GM23248 (cell line): ENCODE measurements at places on chromosomes 5 and 9. TPM values are rescaled to one million over a fixed set of nuclear protein-coding genes. Genes with fewer than 3 reads are reported as not detected.
A peak's percentile ranks its signal among the peaks of the same experiment; 100 is the strongest.

DNA sequence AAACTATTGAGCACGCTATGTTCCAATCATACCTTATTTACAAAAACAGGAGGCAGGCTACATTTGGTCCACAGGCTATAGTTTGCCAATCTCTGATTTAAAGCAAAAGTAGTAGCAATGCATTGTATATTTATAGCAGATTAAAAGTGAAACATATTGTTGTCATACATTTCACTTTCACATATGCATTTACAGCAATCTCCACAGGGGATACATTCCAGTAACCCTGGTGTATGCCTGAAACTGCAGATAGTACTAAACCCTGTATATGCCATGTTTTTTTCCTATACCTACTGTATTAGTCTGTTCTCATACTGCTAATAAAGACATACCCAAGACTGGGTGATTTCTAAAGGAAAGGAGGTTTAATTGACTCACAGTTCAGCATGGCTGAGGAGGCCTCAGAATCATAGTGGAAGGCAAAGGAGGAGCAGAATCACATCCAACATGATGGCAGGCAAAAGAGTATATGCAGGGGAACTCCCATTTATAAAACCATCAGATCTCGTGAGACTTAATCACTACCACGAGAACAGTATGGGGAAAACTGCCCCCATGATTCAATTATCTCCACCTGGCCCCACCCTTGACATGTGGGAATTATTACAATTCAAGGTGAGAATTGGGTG lies 5.9 kb upstream of the CSF1R start:
- DNase-seq = no peak
- no peak overlapping the region for H3K27ac ChIP-seq
- H3K4me1 ChIP-seq = no peaks in the 10 kb centered on the region
- no peaks in the 10 kb centered on the region for H3K27me3 ChIP-seq
- no peaks in the 10 kb centered on the region for H3K36me3 ChIP-seq

DNA sequence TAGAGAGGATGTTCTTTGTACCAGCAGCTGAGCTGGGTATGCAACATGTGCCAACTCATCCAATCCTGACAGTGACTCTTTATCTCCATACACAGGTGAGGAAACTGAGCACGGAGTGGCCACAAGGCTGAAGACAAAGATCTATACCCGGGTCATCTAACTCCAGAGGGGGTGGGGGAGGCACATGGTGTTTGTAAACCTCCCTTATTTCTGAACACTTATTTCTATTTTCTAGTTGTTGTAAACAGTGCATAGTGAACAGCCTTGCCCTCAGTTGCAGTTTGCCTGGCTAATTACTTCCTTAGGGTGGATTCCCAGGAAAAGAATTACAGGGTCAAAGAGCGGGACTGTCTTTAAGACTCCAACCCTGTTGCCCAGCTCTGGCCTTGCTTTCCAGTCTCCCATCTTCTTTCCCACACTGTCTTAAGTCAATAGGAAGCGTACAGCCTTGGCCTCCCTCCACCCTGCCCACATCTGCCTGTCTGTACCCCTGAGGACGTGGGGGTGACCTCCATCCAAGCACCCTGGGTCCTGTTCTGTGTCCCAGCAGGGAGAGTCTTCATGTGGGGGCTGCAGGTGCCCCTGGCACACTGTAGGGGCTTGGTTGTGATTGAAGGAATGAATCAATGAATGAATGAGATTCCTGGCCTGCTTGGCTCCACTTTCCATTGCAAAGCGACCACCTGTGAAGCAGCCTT lies 13.2 kb upstream of the FIBCD1 start:
- H3K27me3 ChIP-seq = peaks cover 9% of the 10 kb centered on the region
- H3K36me3 ChIP-seq = no peaks in the 10 kb centered on the region
- no peak overlapping the region for H3K4me3 ChIP-seq
- H3K4me1 ChIP-seq = no peaks in the 10 kb centered on the region
- no peak overlapping the region for H3K27ac ChIP-seq

DNA sequence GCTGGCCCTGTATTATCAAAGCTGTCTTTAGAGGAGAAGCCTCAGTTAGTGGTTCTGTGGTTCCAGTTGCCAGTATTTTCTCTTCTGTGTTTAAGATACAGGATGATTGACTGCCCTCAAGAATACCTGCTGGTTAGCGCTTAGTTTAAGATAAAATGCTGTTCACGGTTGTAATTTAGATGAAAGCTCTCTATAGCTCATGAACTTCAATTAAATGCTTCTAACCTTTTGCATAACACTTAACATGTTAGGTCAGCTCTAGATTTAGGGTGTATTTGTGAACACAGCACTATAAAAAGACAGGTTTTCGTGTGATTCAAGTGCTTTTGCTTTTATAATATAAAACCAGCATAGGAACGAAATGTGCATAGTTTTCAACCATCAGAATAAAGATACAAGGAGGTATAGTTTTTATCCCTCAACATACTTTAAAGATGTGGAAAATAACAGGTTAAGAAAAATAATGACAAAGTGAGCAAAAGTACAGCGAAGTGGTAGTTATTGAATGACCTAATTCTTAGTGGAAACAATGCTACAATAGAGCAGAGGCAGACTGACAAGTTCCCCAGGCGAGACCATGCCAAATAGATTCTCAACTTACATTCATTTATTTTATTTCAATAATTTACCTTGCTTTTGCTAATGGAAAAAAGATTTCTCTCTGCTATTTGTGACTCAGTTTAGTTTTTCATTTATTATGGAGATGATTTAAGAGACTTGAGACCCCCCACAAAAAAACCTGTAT lies 602.6 kb upstream of the DMAC1 start:
- H3K4me1 ChIP-seq = no peaks in the 10 kb centered on the region
- no peak for DNase-seq
- no peak overlapping the region for H3K4me3 ChIP-seq
- no peak overlapping the region for H3K27ac ChIP-seq
- H3K36me3 ChIP-seq = no peaks in the 10 kb centered on the region
- H3K27me3 ChIP-seq = no peaks in the 10 kb centered on the region

DNA sequence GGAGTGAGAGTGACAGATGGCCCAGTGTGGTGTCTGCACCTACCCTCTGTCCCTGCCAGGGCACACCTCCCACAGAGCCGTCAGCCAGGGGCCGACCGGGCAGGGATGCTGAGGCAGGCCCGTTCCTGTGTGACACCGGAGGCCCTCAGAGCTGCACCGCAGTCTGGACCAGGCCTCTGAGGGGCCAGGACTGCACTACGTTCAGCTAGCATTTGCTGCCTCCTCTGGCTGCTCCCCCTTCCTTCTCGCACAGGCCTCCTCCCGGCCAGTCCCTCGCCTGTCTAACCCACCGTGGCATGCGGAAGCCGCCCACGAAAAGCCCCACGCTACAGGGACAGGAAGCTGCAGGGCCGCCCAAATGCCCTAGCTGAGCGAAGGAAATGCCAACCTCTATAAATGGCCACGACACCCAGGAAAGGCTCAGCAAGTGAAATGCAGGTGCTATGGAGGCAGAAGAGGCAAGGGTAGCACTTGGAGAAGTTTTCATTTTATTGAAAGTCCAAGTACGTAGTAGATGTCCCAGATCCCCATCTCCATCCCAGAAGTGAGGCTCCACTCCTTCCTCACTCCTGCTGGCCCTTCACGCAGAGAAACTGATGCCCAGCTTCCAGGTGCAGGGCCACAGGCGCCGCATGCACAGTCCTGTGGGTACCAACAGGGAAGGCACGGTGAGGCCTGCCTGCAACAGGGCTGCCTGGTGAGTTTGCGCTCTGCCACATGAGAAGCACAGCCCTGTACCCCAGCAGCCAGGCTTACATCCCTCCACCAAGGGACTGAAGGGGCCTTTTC lies 38.7 kb downstream of the MAPK9 start:
- H3K27ac ChIP-seq = no peak overlapping the region
- H3K36me3 ChIP-seq = peaks cover 51% of the 10 kb centered on the region
- no peak for DNase-seq
- no peaks in the 10 kb centered on the region for H3K4me1 ChIP-seq
- H3K4me3 ChIP-seq = no peak overlapping the region

GRCh38 chr5:150153957-150154617 lies 1.6 kb downstream of the PDGFRB start:
- H3K27me3 ChIP-seq = no peaks in the 10 kb centered on the region
- peak; percentile 91 for DNase-seq
- H3K27ac ChIP-seq = peak overlapping the region; percentile 76
- peak overlapping the region; percentile 96 for H3K4me3 ChIP-seq

GRCh38 chr9:117535973-117536372 lies 121.1 kb upstream of the ASTN2 start:
- no peak overlapping the region for H3K27ac ChIP-seq
- no peak for DNase-seq
- H3K4me3 ChIP-seq = no peak overlapping the region
- H3K4me1 ChIP-seq = no peaks in the 10 kb centered on the region
- H3K36me3 ChIP-seq = no peaks in the 10 kb centered on the region

- H3K36me3 ChIP-seq = no peaks in the 10 kb centered on the region
- peak; percentile 74 for DNase-seq
- peak overlapping the region; percentile 44; the same call in 1 of the 2 replicates for H3K4me3 ChIP-seq
- H3K4me1 ChIP-seq = no peaks in the 10 kb centered on the region
Observed at GRCh38 chr9:17531642-17532254, 47.1 kb upstream of the SH3GL2 start.

DNA sequence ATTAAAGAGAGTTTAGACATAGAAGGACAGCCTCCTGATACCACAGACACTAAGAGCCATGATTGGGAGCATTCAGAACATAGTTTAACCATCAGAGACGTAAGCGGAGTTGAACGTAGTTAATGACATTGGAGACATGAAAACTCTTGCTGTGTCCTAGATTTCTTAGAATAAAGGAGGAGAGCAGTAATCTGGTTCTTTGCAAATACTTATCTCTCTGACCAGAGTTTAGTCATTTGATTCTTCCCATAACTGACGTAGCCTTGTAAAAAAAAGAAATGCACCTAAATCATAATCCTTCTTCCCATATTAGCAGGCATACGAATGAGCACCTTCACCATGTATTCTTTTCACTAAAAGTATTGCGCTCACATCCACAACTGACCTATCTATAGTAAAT lies 433.3 kb upstream of the SMC2 start:
- DNase-seq = no peak
- no peaks in the 10 kb centered on the region for H3K27me3 ChIP-seq

DNA sequence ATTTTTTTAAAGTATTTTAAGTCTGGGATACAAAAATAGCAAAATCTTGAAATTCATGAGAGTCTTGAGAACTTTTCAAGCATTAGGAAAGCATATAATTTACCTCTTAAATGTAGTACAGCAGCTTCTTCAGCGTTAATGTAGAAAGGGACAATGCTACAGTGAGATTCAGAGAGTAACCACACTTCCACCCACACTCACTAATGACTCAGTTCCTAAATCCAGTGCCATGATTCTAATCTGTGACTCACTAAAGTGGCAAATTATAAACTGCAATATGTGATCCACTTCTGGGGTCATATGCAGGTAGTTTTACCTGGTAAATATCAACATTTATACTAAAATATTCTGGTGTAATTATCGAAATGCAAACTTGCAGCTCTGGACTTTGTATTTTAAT lies 434.5 kb upstream of the TUSC1 start:
- H3K36me3 ChIP-seq = no peaks in the 10 kb centered on the region
- no peaks in the 10 kb centered on the region for H3K27me3 ChIP-seq
- no peak overlapping the region for H3K27ac ChIP-seq
- DNase-seq = peak; percentile 35
- H3K4me3 ChIP-seq = no peak overlapping the region
- H3K4me1 ChIP-seq = no peaks in the 10 kb centered on the region

GRCh38 chr9:137136261-137136880 lies 2.6 kb upstream of the GRIN1 start:
- no peak overlapping the region for H3K4me3 ChIP-seq
- no peaks in the 10 kb centered on the region for H3K36me3 ChIP-seq
- H3K27ac ChIP-seq = no peak overlapping the region
- H3K4me1 ChIP-seq = no peaks in the 10 kb centered on the region
- peaks cover 35% of the 10 kb centered on the region for H3K27me3 ChIP-seq
- no peak for DNase-seq

- DNase-seq = peak; percentile 83
- H3K36me3 ChIP-seq = peaks cover 47% of the 10 kb centered on the region
- no peak overlapping the region for H3K4me3 ChIP-seq
- peaks cover 22% of the 10 kb centered on the region for H3K4me1 ChIP-seq
- H3K27ac ChIP-seq = peak overlapping the region; percentile 13; the same call in 1 of the 2 replicates
Observed at GRCh38 chr5:98902733-98903132, 26.1 kb downstream of the CHD1 start.

GRCh38 chr5:116225281-116225922 lies 140.6 kb downstream of the COMMD10 start:
- no peak overlapping the region for H3K4me3 ChIP-seq
- H3K27ac ChIP-seq = no peak overlapping the region
- H3K27me3 ChIP-seq = no peaks in the 10 kb centered on the region
- H3K4me1 ChIP-seq = no peaks in the 10 kb centered on the region
- DNase-seq = no peak

DNA sequence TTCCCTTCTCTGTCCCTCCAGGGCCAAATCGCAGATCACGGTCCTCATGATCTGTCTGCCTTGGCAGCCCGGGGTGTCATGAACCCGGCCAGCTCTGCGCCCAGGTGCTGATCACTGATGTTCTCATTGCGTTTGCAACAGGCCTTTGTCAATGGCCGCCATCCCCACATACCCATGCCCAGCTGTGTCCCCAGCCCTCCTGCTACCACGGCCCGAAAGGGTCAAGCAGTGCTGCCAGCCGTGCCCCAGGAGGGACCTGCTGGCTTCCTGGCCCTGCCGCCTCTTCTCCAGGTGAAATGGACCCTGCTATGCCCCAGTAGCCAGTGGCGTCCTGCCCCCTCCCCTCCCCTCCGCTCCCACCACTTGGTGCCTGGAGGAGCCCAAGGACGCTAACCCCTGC lies 12.8 kb upstream of the VAV2 start:
- no peaks in the 10 kb centered on the region for H3K4me1 ChIP-seq
- H3K27me3 ChIP-seq = peaks cover 9% of the 10 kb centered on the region
- no peak overlapping the region for H3K27ac ChIP-seq
- DNase-seq = no peak

- H3K36me3 ChIP-seq = no peaks in the 10 kb centered on the region
- H3K4me1 ChIP-seq = no peaks in the 10 kb centered on the region
- H3K27me3 ChIP-seq = no peaks in the 10 kb centered on the region
- no peak overlapping the region for H3K27ac ChIP-seq
Observed at GRCh38 chr5:62494772-62495171, 82.2 kb downstream of the IPO11 start.

Gene MARVELD2
- 2.8 and 5.5 TPM in 2 replicates for total RNA-seq

Gene OSTF1
- 34.9 and 42.4 TPM in 2 replicates for total RNA-seq

Gene UNC13B
- total RNA-seq = 11.9 and 15.3 TPM in 2 replicates

Gene LTC4S
- total RNA-seq = 3.7 and 6.6 TPM in 2 replicates

Gene DOLK
- total RNA-seq = 31.1 and 36.1 TPM in 2 replicates

Gene PCA3
- total RNA-seq = not detected in 2 replicates
